ENCODE measurements at places on chromosomes 12 and 14. TPM values are rescaled to one million over a fixed set of nuclear protein-coding genes. Genes with fewer than 3 reads are reported as not detected.

FZD10 gene
- not detected for total RNA-seq

SLC5A8 gene
- not detected for total RNA-seq

ITPK1 gene
- total RNA-seq = 47.6 TPM

SCN8A gene
- total RNA-seq = 30.7 TPM

CCDC38 gene
- total RNA-seq = not detected

TCHP gene
- 15.1 TPM for total RNA-seq

PLEKHD1 gene
- under 0.01 TPM for total RNA-seq

UBE3B gene
- 49.3 TPM for total RNA-seq

TMPRSS12 gene
- total RNA-seq = not detected

PLEKHG7 gene
- total RNA-seq = 0.07 TPM

GPATCH2L gene
- 69.1 TPM for total RNA-seq

MFAP5 gene
- total RNA-seq = 0.25 TPM

ZNF740 gene
- 14.1 TPM for total RNA-seq

HOXC6 gene
- not detected for total RNA-seq

IKZF4 gene
- 0.86 TPM for total RNA-seq

GDF3 gene
- not detected for total RNA-seq

HECTD1 gene
- total RNA-seq = 306 TPM

SYNJ2BP gene
- total RNA-seq = 23.4 TPM

RND1 gene
- total RNA-seq = 1.4 TPM

HOXC11 gene
- not detected for total RNA-seq

PTPRO gene
- not detected for total RNA-seq

SSPN gene
- 2.0 TPM for total RNA-seq

ARHGAP9 gene
- under 0.01 TPM for total RNA-seq

TPH2 gene
- total RNA-seq = 0.14 TPM

PTGDR gene
- not detected for total RNA-seq

TSHR gene
- total RNA-seq = not detected

NEUROD4 gene
- not detected for total RNA-seq

IL31 gene
- total RNA-seq = not detected

PLA2G1B gene
- total RNA-seq = not detected

VPS29 gene
- 70.8 TPM for total RNA-seq

C3AR1 gene
- 0.28 TPM for total RNA-seq

RPAP3 gene
- total RNA-seq = 18.2 TPM

PRR4 gene
- total RNA-seq = 0.46 TPM

FOXA1 gene
- 0.07 TPM for total RNA-seq

HOXC10 gene
- not detected for total RNA-seq

LMNTD1 gene
- not detected for total RNA-seq

CELA1 gene
- not detected for total RNA-seq

SMARCD1 gene
- total RNA-seq = 66.3 TPM

POLR3B gene
- 10.6 TPM for total RNA-seq

RERG gene
- not detected for total RNA-seq

P2RX2 gene
- not detected for total RNA-seq

APOF gene
- not detected for total RNA-seq
